H4 (cell line): ENCODE measurements at places on chromosomes 3 and 15.

- DNase-seq: no peak
Measured at GRCh38 chr3:110391640-110392395, 679.8 kb upstream of the NECTIN3 start.

GRCh38 chr3:186003610-186004009, 65.8 kb upstream of the TRA2B start:
- no peak for DNase-seq

- DNase-seq: peak; percentile 21
Measured at GRCh38 chr3:468172-468571, 271.6 kb downstream of the CHL1 start.

DNA sequence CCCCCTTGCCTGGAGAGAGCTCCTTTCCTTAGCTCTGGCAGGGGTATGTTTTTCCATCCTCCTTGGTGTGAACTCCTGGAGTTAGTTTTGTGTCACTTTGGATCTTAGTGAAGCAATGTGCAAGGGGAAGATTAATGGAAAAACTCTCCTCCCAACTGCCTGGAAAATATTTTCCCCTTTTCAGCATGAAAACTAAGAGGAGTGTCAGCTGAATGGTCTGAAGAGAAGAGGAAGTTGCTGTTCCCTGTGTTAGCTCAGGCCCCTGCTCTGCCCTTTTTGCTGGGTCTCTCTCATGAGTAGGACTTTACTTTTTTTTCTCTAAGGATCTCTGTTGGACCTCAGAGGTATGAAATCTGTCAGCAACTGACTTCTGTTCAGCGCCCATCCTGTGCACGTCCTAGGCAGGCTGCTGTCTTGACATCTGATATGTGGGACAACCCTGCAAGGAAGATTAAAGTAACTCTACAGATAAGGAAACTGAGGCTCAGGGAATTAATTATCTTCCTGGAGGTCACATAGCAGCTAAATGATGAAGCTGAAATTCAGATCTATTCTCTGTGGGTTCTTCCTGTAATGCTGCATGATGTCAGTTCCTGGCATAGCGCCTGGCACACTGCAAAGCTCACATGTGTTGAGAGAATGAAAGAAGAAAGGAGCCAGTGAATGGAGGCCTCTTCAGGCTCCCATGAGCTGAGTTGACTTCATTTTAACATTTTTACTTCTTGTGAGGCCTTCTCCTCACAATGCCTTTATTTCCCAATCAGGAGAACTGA, 109.7 kb upstream of the GALNT15 start:
- peak; percentile 83 for DNase-seq

DNA sequence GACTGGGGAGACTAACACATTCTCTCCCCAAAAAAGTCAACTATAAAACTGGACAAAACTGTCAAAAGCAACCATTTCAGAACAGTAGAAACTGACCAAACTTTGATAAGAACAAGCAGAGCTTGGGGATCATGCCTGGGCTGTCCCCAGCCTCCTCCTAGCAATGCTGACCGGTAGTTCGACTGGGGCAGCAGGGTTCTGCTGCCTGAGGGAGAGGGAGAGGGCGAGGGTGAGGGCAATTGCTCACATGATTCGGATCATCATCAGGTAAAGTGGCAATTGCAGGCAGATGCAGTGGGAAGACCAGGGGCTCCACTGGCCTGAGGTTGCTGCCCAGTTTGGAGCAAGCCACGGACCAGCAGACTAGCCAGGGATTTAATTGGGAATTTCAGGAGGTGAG, 88.6 kb downstream of the OSBPL10 start:
- no peak for DNase-seq

GRCh38 chr3:16079519-16079918, 95.0 kb upstream of the GALNT15 start:
- DNase-seq: no peak

- DNase-seq: no peak
Measured at GRCh38 chr3:46974421-46975171, 1.9 kb downstream of the CCDC12 start.

DNA sequence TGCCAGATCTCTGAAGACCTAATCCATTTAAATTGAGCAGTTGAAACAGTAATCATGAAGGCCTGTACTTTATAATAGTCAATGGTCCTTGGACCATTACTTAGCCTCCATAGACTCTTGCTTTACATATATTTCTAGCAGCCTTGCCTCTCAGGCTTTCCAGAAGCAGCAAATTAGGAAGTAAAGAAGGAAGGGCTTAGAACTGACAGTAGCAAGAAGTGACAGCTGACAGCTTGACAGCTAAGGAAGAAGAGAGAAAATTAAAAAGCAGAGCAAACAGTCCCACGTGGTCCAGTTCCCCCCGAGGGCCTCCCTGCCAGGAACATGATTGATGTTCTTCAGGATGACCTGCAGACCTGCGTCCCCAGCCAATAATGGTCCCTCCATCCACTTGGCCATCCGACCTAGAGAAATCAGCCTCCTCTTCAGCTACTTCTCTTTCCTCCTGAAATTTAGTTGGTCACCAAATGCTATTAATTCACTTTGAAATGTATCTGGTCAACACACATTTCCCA, 15.0 kb upstream of the PSMD6 start:
- DNase-seq: no peak

DNA sequence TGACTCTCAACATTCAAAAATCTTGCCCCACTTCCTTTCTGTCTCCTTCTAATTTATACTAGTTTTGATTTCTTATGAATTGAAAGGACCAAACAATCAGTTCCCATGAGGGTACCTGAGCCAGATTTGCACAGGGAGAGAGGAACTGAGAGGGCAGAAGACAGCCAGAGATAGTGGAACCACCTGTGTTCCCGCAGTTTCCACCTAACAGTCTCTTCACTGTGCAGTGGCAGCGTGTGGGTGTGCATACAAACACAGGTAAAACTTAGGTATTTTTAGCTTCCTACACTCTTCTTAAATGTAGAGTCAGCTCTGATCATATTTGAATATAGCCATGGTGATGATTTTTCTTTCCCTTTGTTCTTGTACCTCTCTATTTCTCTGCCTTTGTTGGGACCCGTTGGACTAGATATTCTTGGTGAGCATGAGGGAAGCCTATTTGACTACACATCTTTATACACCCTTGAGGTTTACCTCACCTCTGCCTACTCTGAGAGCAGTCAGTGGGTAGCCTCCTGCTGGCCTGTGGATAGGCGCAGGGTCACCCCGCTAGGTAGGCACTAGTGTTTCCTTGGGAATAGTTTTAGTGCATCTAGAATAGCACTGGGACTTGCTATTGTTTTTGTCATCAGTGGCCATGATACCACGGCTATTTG, 58.8 kb downstream of the MAP3K13 start:
- no peak for DNase-seq

- no peak for DNase-seq
Measured at GRCh38 chr3:13879946-13880810, at the start of gene WNT7A. Gene WNT7A, minus strand, starts transcription at chr3:13880071. Its CDS starts 255 bp downstream, at chr3:13879816.
